ENCODE measurements at places on chromosomes 1 and 21.
A peak's percentile ranks its signal among the peaks of the same experiment; 100 is the strongest.

DNA sequence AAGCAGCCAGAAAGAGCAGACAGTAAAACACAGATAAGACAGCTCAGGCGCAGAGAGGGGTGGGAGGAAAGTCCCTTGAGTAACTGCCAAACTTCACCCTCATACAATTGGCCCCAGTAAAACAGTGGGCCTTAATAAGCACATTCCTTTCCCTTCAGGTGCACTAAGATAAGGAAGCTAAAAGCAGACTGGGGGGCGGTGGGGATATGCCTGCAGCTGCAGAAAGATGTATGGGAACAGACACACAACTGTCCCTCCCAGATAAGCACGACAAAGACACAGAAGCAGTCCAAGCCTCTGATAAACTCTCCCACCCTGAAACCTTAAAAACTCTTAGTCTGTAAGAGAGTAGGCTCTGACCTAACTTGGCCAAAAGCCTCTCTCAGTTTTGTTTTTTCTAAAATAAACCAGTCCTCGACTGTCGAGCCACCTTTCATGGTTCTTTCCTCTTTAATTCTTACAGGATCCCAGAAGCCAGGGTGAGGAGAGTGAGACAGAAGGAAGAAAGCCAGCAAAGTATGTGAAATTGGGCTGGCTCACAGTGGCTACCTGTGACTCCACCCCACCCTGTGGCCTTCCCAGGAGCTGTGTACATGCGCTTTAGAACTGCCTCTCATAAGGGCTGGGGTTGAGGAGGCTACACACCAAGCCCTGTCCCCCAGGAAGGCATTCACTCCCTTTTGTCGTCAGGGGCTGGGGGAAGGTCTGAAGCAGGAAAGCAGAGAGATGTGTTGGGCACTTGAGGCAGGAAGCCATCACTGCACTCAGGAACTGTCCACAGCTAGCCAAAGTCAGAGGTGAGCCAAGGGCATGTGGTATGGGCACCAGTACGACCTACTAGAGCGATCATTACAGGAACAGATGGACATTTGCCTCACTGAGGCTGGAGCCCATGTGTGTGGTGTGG lies 4.6 kb downstream of the PGLYRP4 start:
- H3K27ac ChIP-seq, result no peak overlapping the region
- no peaks in the 10 kb centered on the region for H3K4me1 ChIP-seq
- no peaks in the 10 kb centered on the region for H3K36me3 ChIP-seq

DNA sequence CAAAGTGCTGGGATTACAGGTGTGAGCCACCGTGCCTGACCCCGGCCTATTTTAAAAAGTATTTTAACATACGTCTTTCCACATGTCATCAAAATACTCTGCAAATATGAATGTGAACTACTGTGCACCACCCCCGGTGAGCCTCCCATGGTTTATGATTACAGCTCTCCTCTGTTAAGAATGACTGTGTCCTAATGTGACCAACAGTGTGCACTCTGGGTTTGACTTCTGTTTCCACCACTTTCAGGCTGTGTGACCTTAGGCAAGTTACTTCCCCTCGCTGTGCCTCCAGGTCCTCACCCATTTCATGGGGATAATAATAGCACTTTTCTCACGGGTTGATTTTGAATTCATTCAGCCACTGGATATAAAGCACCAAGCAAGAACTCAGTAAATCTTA lies 14.7 kb downstream of the AMPD2 start:
- no peak overlapping the region for H3K4me3 ChIP-seq
- peaks cover 5% of the 10 kb centered on the region for H3K4me1 ChIP-seq
- H3K36me3 ChIP-seq, result peaks cover 9% of the 10 kb centered on the region

DNA sequence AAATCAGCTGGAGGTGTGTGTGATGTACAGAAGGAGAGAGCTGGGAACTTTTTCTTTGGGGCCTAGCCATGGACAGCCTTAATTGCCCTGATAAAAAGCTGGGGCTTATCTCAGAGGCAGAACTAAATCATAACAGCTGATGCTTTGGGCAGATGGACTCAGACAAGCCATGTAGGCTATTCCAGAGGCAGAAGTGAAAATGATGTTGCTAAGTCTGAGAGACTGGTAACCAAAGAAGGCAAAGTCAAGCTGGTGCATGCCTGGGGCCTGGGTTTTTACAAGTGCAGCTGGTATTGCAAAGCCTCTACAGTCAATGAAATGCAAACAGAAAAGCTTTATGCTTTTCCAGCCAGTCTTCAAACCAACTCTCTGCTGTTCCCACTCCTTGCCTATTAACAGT lies 39.0 kb upstream of the LMX1A start:
- no peak for DNase-seq
- no peaks in the 10 kb centered on the region for H3K36me3 ChIP-seq
- H3K4me3 ChIP-seq, result no peak overlapping the region
- no peaks in the 10 kb centered on the region for H3K4me1 ChIP-seq

- no peak overlapping the region for H3K27ac ChIP-seq
- DNase-seq, result no peak
- H3K36me3 ChIP-seq, result no peaks in the 10 kb centered on the region
- no peaks in the 10 kb centered on the region for H3K27me3 ChIP-seq
- no peaks in the 10 kb centered on the region for H3K4me1 ChIP-seq
Measured at GRCh38 chr1:232923739-232924386, 26.5 kb upstream of the NTPCR start.

DNA sequence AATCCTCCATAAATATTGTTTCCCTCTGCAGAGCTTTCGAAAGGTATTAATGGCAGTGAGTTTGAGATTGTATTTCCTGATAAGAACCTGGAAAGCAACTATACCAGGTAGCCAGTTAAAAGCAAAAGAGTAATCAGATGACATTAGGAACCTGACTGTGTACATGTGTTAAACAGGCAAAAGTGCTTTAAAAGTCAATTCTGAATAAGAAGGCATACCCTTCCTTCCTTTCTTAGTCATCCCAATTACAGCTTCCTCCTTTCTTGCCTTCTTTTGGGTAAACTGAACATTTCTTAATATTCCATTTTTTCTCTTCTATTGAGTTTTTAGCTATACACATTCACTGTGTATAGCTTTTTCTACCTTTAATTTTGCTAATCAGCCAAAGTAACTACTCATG lies 144.7 kb downstream of the ZNF281 start:
- no peaks in the 10 kb centered on the region for H3K27me3 ChIP-seq
- DNase-seq, result no peak
- H3K4me3 ChIP-seq, result no peak overlapping the region
- no peaks in the 10 kb centered on the region for H3K36me3 ChIP-seq
- H3K4me1 ChIP-seq, result no peaks in the 10 kb centered on the region
- no peak overlapping the region for H3K27ac ChIP-seq

- no peaks in the 10 kb centered on the region for H3K27me3 ChIP-seq
- peak overlapping the region; percentile 94 for H3K27ac ChIP-seq
- DNase-seq, result no peak
- peaks cover 47% of the 10 kb centered on the region for H3K36me3 ChIP-seq
Measured at GRCh38 chr1:1407636-1408318, 684 bp upstream of the MRPL20 start.

All from H1 (cell line).